Cardiac fibroblast (primary cell): ENCODE measurements at places on chromosomes 5 and 9.
A peak's percentile ranks its signal among the peaks of the same experiment; 100 is the strongest.

DNA sequence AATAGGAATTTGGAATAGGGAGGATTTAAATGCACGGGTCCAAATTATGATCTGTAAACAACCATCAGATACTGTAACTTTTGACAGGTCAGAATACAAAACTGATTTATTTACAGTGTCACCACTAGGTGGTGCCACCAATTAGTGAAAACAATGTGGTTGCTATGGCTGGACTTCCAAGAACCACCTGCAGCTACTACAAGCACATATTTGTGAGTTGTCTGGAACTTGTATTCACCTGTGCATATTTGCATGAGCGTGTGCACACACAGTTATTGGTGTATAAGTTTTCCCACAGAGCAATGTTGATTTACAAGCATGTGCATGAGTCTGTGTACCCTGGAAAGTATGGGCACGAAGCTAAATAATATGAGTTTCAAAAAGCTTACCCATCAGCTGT, 3.0 kb upstream of the HRCT1 start:
- DNase-seq = peak; percentile 82

- DNase-seq = peak; percentile 72
Observed at GRCh38 chr5:96823900-96824380, 16.2 kb upstream of the ERAP1 start.

- no peak for DNase-seq
Observed at GRCh38 chr5:15020736-15021135, 149.2 kb upstream of the ANKH start.

DNA sequence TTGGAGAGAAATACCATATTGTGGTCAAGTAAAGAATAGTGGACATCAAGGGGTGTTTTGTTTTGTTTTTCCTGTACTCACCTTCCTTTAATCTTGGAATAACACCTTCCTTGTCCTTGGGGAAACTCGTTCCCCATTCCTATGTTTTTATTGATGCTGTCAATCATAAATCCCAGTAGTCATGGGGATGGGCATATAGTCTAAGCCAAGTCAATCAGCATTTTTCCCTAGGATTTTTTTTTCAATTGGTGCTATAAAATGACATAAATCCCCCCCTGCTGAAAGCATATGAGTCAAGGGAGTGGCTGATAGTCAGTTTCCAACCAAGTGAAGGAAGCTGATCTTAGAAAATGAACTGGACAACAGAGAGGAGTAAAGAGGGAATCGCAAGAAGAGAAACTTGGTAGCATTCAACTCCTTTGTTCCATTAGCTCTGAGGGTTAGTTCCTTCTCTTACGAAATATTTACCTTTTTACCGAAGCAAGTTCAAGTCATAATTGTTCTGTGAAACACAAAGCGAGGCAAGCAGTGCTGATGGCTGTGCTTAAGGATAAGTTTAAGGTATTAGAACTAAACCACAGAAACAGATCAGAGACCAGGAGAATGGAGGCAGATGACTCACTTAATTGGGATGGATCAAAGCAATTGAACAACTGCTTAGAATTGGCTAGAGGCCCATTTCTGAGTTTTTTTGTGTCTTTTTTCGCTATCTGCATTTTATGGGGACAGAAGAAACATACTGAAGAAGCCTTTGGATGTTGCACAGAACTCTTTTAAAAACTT, 218.6 kb downstream of the SEMA6A start:
- DNase-seq = no peak

DNA sequence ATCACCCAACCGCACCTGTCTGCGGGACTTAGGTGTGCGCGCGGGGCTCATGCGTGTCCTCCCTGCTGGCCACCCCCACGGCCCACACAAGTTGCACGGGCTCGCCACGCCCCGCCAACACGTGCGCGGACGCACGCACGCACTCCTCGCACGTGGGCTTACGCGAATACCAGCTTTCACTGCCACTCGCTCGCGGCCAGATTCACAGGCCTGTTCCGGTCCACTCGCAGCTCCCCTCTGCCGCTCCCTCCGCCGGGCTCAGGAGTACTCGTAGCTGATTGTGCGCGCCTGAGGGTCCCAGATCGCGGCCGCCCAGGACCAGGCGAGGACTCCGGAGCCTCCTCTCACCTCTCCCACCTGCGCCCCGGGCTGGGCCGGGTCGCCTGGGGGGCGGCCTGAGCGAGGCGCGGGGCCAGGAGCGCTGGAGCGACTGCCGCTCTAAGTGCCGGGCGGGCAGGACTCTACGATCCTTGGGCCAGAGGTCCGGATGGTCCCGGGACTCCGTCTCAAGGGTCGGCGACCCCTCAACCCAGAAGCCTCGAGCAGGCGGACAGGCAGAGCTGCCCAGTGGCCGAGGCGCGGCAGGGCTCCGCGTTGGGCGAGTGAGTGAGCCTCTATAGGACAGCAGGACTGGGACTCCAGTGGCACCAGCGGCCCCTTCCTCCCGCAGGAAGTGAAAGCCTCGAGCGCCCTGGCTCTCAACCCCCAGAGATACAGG, 3.4 kb downstream of the PCDHGC5 start:
- DNase-seq = no peak

GRCh38 chr9:77807281-77807683, 159.2 kb upstream of the GNA14 start:
- peak; percentile 97 for DNase-seq

- no peak for DNase-seq
Observed at GRCh38 chr9:16157216-16157615, 604.4 kb downstream of the CCDC171 start.

DNA sequence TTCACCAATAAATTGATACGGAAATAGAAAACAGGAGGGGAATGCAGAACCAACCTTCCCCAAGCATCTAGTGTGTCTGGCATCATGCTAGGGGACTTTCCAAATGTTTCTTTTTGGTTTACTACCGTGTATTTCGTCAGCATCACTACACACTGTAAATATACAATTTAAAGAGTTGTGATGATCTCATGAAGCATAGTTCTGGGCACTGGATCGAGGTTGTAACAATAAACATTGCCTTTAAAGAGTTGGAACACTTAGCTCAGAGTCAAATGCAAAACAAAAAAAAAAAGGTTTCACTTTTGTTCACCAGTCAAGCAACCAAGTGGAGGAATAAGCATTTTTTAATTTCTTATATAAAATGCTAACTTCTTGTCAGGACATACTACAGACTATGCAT, 2.9 kb upstream of the SCAI start:
- peak; percentile 62 for DNase-seq

DNA sequence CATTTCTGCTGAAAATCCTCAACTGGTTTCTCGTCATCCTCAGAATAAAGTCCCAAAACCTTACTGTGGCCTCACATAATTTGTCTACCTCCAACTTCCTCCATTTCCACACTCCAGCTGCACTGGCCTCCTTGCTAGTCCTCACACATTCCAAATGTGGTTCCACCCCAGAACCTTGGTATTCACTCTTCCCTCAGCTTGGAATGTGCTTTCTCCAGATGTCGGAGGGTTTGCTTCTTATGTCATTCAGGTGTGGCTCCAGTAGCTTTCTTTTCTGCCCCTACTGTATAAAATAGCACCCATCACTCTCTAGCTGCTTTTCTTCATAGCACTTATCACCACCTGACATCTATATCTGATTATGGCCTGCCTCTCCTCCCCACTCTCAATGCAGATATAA, 102.5 kb upstream of the IFNK start:
- DNase-seq = no peak

GRCh38 chr5:125011947-125012346, 265.5 kb upstream of the ZNF608 start:
- no peak for DNase-seq

DNA sequence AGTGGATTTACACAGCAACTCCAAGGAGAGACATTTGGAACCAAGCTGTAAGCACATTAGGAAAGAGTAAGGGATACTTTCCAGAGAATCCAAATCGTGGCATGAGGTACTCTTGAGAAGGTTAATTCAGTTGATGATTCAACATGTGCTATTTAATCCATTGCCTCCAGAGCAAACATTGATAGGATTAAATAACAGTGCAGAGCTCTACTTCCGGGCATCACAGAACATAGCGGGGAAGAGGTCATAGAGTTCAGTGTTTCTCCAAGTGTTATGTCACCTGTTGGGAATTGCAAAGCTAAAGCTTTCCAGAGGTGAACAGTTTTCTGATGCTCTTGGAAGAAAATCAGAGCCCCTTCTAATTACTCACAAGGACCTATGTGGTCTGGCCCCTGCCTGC, 127.5 kb downstream of the PPP2R2B start:
- DNase-seq = no peak

DNA sequence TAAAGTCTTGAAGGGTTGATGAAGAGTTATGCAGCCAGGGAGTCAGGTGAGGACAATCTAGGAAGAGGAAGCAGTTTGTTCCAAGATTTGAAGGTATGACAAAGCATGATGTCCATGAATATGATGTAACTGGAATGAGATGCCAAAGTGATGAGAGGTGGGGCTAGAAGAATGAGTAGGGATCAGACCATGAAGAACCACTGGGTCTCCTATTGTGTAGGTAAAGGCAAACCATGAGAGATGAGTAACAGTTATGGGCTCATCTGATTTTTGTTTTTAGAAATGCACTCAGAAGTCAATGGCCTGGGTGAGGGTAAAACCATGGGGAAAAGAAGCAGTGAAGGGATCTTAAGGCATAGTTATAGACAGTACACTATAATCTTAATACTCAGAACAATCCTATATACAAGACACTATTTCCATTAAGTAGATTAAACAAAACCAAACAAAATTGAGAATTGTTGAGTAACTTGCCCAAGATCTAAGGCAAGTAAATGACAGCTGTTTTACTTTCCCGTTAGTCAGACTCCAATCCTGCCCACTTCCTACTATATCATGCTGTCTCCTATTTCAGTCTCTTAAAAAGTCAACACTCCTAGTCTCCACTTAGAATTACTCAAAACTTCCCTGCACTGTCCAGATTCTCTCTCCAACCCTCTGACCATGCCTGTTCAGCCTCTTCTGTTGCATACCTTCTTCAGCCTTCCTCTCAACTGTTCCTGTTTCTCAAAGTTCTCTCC, 393.8 kb upstream of the MEF2C start:
- DNase-seq = no peak

GRCh38 chr5:66361070-66361469, 217.0 kb downstream of the SREK1 start:
- DNase-seq = no peak

DNA sequence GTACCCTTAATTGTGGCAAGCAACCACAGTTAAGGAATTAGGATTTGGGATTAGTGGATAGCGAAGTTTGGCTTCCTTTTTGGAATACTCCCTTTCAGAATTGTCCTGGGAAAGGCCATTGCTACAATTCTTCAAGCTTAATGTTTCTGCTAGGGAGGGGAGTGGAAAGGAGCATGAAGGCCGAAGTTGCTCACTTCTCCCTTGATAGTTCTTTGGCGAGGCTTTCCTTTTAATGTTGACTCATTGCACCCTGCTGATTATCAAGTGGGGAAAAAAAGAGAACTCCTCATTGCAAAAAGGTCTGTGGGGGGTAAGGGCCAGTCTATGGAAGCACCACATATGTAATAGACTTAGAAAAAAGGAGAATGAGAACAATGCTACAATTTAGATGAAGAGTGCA, 30.7 kb downstream of the GRIN3A start:
- no peak for DNase-seq

- no peak for DNase-seq
Observed at GRCh38 chr5:115626445-115626823, 598 bp upstream of the TMED7 start.

DNA sequence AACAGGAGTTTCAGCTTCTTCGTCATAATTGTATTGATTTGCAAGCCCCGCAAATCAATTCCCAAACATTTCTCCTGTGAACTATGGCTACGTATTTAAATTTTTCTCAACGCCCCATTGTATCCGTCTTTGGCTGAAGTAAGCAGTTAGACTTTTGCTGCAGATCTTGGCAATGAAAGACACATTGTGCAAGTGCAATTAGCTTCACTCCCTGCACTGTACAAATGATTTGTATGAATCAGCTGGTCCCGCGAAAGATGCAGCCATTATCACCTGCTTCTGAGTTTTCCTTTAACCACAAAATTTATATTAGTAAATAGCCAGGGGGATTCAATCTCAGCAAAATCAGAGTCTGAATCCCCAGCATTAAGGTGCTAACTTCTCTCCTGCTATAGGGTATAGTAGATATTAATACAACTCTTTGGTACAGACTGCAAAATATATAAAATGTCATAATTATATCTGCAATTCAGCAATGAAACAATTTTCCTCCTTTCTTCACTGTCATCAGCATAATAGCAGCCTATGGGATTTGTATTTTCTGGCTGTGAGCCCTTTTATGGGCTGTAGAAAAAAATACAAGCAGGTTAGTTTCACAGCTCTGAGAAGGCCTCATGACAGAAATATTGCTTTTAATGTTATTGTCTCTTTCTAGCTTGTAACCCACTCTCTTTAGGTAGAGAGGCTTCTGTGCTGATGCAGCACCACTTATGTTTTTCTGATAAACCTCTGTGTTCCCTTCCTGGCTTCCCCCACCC, 68.4 kb upstream of the SMARCA2 start:
- no peak for DNase-seq

DNA sequence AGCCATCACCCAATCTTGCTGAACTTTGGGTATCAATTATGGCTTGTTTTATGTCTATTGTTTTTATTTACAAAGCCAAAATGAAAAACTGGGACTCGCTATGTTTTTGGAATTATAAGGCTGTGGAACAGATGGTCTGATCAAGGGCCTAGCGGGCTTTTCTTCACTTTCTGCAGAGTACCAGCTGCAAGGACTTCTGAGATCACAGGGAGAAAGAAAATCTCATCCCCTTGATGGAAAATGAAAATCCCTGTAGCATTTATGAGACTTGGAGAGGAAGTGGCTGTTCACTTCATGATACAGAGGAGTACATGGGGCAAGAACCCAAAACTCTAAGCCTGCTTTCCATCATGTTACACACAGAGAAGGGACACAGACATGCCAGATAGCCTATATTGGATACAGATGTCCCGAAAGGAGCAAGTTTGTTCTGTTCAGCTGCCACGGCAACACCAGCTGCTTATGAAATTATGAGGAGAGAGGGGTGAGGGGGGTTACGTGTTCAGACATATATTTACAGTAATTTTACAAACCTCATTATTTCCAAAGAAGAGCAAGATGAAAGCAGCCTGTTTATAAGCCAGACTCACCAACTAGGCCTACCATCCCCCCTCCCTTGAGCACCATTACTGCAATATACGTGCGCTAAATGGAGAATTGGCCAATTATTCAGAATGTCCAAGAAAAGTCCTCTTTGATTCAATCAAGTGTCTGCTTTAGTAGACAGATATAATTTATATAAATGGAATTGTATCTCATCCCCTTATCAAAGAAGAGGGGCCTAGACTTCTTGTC, 220.0 kb downstream of the MARCHF11 start:
- no peak for DNase-seq

DNA sequence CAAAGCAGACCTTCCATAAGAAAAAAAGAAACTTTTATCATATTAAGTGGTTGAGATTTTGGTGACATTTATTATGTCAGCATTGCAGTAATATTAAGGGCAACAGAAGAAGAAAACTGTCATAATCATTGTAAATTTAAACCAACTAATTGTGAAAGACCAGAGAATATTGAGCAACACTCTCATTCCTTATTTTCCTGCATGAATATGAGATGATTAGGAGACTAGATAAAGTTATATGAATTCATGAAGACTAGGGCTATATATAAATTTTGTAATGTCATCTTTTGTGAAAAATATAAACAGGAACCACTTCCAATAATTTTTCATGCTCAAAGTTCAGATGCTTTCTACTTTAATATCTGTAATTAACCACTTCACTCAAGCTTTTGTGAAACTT, 974.5 kb upstream of the CDH10 start:
- DNase-seq = no peak
